CD4-positive, alpha-beta T cell treated with Interleukin-4 for 4 hours (primary cell): ENCODE measurements at places on chromosomes 7 and 10.

- no peak for DNase-seq
Observed at GRCh38 chr10:62426086-62426485, 51.9 kb downstream of the ZNF365 start.

- no peak for DNase-seq
Observed at GRCh38 chr7:36279200-36279925, 110.3 kb upstream of the ANLN start.

DNA sequence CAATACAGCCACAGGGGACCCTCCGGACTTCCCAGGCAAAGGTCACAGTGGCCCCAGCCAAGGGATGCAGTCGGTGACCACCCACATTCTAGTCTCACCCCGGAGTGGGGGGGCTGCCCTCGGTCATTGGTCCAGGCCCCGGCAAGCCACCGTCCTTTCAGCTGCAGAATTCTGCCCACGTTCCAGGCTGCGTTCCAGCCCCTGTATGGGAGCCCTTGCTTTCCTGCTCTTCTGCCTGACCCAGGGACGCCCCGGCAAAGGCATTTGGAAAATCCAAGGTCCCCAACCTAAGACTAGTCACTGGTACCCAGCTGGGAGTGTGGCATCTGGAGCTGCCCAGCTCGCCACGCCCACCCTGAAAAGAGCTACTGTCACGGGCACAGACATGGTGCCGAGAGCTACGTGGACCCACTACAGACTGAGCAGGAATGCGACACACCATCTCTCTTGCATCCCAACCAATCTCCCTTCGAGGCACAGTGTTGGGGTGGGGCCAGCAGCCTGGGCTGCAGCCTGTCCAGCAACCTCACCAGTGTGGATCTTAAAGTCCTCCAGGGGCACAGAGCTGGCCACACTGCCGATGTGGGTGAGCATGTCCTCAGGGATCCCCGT lies 18.6 kb downstream of the OGDHL start:
- DNase-seq = no peak

DNA sequence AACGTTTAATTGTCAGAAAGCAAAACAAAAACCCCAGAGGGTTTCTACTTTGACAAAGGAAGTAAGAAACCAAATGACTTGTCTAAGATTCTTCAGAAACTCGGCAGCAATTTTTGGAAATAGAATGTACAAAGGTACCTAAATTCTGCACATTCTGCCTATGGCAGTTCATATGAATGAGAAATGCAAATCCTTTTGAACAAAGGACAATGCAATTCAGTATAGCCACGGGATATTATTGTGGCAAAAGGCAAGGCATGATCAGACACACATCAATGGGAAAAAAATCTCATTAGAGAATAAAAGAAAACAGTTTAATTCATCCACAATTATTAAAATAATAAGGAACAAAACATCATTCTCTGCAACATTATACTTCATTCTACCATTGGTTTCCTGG lies 93.4 kb downstream of the SEMA3C start:
- DNase-seq = no peak

DNA sequence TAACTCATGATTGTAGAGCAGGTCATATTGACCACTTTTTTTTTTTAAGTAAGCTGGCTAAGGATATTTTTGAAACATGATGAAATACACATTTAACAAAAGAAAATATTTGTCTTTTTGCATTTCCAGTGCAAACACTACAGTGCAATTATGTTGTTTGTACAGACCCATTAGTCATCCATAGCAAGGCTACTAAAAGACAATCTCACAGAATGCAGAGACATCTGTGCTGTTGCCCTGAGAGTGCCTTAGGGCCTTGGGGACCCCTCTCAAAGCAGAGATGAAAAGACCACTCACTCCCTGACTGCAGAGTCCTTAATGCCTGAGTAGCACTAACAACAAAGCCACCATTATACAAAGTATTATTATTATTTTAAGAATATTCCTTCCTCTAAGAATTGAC lies 104.5 kb downstream of the NRCAM start:
- no peak for DNase-seq

DNA sequence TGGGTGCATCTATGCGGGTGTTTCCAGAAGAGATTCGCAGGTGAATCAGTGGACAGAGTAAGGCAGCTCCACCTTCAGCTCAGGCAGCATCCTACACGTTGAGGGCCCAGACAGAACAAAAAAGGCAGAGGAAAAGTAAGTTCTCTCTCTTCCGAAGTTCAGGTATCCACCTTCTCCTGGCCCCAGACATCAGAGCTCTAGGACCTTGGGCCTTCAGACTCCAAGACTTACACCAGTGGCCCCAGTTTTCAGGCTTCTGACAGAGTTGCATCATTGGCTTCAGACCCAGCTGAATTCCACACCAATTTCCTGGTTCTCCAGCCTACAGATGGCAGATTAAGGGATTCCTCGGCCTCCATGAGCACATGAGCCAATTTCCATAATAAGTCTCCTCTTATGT lies 102.2 kb upstream of the GPR26 start:
- DNase-seq = no peak

- peak; percentile 94 for DNase-seq
Observed at GRCh38 chr7:131188367-131189339, 139.0 kb upstream of the MKLN1 start.

DNA sequence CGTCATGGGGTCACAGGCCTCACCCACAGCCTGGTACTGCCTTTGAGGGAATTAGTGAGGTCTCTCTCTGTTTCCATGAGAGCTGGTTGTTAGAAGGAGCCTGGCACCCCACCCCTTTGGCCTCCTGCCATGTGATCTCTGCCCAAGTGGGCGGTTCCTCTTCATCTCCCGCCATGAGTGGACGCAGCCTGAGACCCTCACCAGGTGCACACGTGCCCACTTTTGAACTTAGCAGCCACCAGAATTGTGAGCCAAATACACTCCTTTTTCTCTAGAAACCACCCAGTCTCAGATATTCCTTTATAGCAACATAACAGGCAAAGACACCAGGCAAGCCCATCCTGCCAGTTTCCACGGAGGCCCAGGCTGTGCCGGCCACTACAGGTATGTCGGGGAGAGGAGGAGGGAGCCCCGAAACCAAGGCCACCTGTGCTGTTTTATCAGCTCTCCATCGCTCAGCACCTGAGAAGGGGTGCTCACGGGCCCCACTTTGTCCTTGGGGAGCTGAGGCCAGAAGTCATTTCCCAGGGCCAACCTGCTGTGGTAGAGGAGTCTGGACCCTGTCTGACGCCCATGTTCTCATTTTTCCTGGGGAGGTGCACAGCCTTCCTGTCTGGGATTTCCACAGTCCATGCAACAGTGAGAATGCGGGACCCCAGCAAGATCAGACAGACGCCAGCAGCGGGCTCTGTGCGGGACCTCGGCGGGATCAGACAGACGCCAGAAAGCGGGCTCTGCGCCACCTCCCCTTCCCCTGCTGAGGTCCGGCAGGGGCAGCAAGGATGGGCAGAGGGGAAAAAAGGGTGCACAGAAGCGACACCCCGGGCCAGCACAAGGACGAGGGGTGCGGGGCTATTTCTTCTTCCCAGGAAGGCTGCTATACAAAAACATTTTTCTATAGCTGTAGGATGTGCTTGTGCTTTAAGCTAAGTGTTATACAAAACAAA lies 220.5 kb downstream of the ELFN1 start:
- no peak for DNase-seq

DNA sequence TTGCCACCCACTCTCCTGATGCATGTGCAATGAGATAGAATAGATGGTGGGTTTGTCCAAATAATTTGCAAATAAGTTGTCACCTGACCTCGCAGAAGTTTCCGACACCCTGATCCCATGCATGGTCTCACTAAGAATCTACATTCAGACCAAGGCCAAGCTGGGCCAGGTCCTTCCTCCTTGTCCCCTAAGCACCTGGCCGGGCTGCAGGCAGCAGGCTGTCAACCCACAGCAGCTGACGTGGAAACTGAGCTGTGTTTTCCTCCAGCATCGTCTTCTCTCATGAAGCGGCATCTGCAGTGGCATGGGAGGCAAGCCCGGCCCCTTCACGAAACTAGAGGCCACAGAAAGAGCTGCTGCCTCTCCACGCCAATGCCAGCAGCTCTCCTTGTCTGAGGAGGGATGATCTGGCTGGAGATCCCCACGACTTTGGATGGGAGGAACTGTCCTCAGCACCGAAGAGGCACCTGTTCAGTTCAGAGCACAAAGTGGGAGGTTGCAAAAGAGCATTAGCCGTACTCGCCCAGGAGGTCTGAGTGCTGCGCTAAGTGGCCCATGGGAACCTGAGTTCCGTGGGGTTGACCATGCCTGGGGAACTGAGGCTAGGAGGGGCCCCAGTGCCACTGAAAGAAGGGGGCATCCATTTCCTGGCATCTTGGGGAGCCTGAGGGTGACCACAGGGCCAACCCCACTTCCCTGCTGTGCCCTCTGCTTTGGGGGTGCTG lies 110.5 kb upstream of the INSIG1 start:
- no peak for DNase-seq

- DNase-seq = no peak
Observed at GRCh38 chr7:54901840-54902239, 117.0 kb upstream of the EGFR start.

DNA sequence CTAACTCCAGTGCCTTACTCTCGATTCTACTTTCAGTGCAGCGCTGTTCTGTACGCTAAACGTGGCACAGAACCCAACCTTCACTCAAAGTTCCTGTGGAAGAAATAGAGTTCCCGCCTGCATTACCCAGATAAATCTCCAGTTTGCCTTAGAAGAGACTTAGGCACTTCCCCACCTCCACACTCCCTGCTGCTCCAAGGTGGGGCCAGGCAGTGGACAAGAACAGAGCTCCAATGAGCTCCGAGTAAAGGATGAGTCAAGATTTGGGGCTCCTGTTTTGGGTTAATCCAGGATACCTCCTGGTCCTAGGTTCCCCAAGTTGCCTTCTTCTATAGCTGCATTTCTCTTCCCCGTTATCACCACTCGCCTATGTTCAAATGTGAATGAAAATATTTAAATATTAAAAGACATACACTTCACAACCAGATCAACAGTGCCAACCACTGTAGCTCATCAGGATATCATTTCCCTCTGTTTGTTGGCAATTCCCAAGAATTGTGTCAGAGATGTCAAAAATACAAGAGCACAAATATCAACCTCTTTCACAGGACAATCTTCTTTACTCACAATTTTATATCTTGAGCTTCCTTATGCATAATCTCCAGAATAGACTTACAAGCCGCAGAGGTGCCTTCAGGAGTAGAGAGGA lies 48.0 kb downstream of the MALSU1 start:
- no peak for DNase-seq

GRCh38 chr7:27165996-27166530 lies 726 bp upstream of the HOXA9 start:
- no peak for DNase-seq

- no peak for DNase-seq
Observed at GRCh38 chr7:16660702-16661464, 14.9 kb downstream of the BZW2 start.

DNA sequence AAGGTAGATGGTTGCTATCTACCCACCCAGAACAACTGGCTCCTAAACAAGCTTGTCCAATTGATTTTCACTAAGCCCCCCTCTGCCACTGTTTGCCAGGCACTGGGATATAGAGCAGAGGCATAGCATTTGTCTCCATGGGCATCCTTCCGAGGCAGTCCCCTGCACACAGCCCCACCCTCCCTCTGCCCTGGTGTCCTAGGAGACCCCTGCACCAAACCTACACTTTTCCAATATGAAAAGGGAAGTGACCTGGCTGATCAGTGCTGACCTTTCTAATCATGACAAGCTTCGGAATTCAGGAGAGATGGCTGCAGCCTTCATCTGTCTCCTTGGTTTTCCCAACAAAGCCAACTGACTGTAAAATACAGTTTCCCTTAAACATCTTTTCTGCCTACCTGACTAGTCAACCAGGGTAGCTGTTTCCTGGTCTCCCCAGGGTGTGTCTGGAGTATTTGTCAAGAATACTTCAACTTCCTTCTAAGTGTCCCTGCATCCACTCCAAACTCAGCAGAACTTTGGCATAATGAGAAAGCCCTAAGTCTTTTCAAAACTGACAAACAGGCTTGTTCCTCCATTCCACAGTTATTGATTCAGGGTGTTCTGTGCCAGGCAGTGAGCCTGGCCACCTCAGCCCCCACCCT lies 7.6 kb upstream of the SLC18A3 start:
- no peak for DNase-seq

DNA sequence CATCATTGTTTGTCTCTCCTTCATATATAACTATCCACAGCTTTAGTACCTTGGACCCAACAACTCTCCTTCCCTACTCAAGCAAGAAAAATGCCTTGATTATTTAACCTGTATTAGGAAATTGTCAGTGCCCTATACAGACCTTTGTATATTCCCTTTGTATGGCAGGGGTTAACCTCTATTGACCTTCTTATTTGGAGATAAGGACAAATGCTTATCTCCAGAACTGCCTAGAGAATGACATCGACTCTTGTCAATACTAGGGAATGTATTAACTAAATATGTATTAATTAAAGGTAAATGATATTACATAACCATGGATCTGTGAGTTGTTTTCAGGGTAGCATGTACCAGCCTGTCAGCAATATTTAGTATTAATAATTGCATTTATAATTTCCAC lies 10.4 kb upstream of the AKR1D1 start:
- DNase-seq = no peak

- no peak for DNase-seq
Observed at GRCh38 chr10:80289451-80290287, at the start of gene MAT1A. Gene MAT1A (minus strand): TSS chr10:80289658. CDS start chr10:80289423, 235 bp downstream.

- no peak for DNase-seq
Observed at GRCh38 chr10:36026081-36026480, 384.0 kb upstream of the FZD8 start.

GRCh38 chr7:55073976-55074528 lies 55.2 kb downstream of the EGFR start:
- DNase-seq = peak; percentile 64

DNA sequence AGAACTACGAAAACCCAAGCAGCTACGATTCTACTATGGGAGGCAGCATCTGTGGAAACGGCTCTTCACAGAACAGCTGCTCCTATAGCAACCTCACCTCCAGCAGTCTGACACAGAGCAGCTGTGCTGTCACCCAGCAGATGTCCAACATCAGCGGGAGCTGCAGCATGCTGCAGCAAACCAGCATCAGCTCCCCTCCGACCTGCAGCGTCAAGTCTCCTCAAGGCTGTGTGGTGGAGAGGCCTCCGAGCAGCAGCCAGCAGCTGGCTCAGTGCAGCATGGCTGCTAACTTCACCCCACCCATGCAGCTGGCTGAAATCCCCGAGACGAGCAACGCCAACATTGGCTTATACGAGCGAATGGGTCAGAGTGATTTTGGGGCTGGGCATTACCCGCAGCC lies 81.6 kb upstream of the SAMD8 start:
- no peak for DNase-seq

GRCh38 chr7:151498495-151498894 lies 21.2 kb downstream of the RHEB start:
- no peak for DNase-seq

- no peak for DNase-seq
Observed at GRCh38 chr7:105674200-105674920, 93.1 kb upstream of the EFCAB10 start.

GRCh38 chr7:80960244-80960795 lies 41.5 kb upstream of the SEMA3C start:
- DNase-seq = no peak
